HCEC 1CT (cell line): ENCODE measurements at places on chromosomes 7 and 10.

DNA sequence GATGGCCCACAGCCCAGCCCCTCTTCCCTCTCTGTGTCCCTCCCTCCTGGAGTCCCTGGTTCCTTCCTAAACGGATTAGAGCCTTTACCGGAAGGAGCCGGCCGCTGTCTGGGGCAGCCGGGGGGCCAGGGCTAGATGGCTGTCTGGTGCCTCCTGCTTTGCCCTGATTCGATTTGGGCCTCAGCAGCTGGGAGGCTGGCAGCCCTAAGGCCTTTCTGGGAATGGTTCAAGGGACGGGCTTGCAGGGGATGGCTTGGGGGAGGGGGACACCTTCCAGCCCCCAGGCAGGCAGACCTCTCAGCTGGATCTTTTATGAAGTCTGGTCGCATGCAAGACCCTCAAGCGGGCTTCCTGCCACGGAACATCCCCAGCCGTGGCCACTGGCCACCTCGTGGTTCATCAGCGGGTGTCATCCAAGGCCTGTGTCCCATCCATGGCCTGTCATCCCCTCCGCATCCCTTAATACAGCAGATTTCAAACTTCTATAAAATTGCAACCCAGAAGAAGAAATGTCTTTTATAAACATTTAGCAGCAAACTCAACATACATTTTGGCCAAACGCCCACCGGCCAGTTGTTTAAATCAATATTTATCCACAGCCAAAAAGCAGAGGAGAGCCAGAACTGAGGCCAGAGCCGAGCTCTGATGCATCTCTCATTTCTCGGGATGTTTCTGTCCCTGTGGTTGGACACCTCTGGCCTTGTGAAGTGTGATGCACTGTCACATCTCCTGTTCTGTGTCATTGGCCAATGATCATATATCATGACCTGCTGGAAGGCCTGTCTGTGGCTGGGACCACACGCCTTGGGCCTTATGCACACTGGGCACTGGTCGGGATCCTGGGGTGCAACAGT, 52.0 kb downstream of the GTF2IRD1 start:
- no peak for DNase-seq

GRCh38 chr7:82110146-82110840, 333.3 kb downstream of the CACNA2D1 start:
- DNase-seq, result no peak

GRCh38 chr10:4810092-4810491, 15.9 kb upstream of the AKR1E2 start:
- DNase-seq, result no peak

- peak; percentile 51 for DNase-seq
These were observed at the start of gene TET1 for GRCh38 chr10:68560186-68560942. Gene TET1, plus strand, starts transcription at chr10:68560337. Its CDS starts 12,002 bp downstream, at chr10:68572339.

DNA sequence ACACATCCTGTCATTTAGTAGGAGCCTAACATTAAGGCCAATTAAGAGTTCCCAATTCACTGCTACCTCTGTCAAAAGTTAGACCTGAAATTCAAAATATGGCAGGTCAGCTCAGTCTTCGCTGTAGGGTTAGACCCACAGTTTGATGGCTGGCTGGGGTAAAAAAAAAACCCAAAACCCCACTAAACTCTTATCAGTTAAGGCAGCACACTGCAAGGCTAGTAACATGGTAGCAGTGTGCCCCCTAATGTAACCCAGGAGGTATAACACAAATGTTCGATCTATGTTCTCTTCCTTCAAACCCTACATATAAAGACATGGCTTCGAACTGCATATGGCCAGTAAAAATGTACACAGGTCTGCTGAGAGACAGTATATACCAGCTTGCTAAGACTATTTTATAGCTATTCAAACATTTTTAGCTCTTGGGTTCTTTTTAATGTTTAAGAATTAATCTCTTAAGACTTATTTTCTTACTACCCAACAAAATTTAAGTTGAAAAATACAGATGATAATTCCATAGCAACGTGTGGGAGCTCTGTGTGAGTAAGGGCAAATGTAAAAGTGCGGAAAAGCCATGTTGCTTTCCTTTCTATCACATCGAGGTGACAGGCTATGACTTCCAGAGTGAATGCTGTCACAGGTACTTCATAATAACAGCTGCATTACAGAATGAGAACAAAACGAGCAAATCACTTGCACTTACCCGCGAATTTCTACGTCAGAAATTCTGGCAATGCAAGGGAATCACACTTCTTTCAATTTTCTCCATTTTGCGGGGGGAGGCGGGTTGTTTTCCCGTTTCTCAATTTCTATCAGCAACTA, 168.4 kb upstream of the IMMP2L start:
- peak; percentile 35 for DNase-seq

DNA sequence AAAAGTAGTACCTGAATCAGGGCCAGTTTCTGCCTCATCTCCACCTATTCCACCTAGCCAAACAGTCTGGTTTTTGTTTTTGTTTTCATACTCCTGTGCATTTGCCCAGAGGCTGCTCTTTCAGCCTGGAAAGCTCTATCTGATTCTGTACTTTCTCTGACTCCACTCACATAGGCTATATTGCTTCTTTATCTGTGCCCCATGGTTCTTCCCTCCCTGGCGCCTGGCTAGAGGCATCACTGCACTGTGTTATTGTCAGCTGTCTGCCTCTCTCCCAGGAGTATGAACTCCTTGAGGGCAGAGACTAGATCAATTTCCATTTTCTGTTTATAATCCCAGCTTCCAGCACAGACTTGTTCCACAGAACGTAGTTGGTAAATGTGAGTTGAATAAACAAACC, 5.1 kb upstream of the LMOD2 start:
- no peak for DNase-seq

GRCh38 chr7:98703916-98704315, 86.8 kb downstream of the NPTX2 start:
- DNase-seq, result no peak

- DNase-seq, result no peak
These were observed 71.6 kb downstream of the ADCYAP1R1 start for GRCh38 chr7:31123726-31124125.

DNA sequence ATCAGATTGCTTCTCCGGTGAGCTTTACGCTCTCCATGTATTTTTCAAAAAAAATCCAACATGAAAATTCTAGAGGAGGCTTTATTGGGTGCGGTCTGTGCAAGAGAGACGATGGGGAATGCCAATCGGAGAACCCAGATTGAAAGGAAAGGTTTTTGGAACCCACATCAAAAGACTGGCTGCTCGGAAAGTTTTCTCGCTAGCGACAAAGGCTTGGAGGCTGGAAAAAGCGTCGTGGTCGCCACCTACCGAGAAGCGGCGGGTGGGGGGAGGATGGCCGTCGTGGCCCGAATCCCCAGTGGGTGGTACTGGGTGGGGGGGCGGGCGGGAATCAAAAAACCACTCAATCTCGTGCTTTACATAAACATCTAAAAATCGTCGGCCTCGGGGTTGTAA, 1.1 kb upstream of the GTF2I start:
- peak; percentile 20 for DNase-seq

GRCh38 chr7:18532813-18533212, 37.3 kb downstream of the HDAC9 start:
- DNase-seq, result no peak

DNA sequence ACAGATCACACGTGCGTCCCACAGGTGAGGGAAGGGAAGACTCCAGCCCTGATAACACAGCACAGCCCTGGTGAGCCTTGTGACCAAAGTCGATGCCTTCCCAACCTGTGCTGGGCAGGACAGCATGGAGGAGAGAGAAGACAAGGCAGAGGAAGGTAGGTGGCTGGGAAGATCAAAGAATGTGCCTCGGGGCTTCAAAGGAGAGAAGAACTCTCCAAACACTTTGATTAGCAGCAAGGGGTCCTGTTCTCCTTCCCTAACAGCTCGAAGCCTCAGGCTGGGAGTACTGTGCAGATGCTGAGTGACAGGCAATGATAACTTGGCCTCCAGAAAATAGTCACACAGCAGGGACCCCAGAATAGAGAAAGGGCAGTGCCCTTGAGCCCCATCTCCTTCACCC, 288.5 kb downstream of the TCERG1L start:
- no peak for DNase-seq
